Mesenchymal stem cell (in vitro differentiated cells and primary cell): ENCODE measurements at places on chromosomes 1 and 21.

- H3K4me1 ChIP-seq = no peaks in the 10 kb centered on the region
- peak; percentile 97 for DNase-seq
- no peak within 1 kb of the TSS for H3K27ac ChIP-seq
- H3K36me3 ChIP-seq = no peaks in the 10 kb centered on the region
- H3K4me3 ChIP-seq = peak within 1 kb of the TSS; percentile 27
Measured at GRCh38 chr1:161706482-161707347, at the start of gene FCRLA. Gene FCRLA, plus strand, starts transcription at chr1:161707229. Its CDS starts 36 bp downstream, at chr1:161707265.

DNA sequence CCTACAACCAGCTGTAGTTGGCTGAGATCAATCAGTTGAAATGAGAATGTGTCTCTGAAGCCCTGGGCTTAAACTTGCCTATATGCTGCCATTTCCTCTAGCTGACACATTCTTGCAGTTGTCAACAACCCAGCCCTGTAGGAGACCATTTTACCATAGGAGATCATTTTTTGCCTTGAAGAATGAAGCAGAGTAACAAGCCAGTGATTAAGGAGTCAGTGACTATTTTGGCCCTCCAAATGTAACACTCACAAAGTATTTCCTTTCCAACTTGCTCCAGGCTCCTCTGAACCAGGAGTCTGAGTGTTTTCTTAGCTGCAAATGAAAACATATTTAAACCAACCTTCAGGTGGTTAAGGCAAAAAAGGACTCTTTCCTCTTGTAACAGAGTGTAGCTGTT is 183.5 kb downstream of the ZZZ3 start:
- H3K36me3 ChIP-seq = peaks cover 3% of the 10 kb centered on the region
- no peak overlapping the region for H3K27ac ChIP-seq
- no peaks in the 10 kb centered on the region for H3K27me3 ChIP-seq

DNA sequence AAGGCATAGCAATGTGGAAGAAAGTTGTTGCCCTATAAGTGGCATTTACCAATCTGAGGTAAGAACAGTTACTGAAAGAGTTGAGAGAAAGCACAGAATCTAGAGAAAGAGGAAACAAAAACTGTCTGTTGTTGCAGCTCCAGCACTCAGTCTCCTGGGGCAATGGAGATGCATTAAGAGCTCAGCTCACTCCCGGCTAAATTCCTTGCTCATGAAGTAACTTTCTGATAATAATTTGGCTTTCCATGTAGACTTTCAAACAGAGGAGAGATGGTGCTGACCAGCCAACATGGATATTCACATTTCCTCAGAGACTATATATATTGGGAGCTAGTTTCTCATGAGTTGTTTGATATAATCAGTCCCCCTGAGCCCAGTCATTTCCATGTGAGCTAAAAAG is 135.3 kb downstream of the GDAP2 start:
- no peak overlapping the region for H3K4me3 ChIP-seq
- no peak overlapping the region for H3K27ac ChIP-seq
- H3K27me3 ChIP-seq = no peaks in the 10 kb centered on the region
- no peak for DNase-seq
- no peaks in the 10 kb centered on the region for H3K4me1 ChIP-seq

DNA sequence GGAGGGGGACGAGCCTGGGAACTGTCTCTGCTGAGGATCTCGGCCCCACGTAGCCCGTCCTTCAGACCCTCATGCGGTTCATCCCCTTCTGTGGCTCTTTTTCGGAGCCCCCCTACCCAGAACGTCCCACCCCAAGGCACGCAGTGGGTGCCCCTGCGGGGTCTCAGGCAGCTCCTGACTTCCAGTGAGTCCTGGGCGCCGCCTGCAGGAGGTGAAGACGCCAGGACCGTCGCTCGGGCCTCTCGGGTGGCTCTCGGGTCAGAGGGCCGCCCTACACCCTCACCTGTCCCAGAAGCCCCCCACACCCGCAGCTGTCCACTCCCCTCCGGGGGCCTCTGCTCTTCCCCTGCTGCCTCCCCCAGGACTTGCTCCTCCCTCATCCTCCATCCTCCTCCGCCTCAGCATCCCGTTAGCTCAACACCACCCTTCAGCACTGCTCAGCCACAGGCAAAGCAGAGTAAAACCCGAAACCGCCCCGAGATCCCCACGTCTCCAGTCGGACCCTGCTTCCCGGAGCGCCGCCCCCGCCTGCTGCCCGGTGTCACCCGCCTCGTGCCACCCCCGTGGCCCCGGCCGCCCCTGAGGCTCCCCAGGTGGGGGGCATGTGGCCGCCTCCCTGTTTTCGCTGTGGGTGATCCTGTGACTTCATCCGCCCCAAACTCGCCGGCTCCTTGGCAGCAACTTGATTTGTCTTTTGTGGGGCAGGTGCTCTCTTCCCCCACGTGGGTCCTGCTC is 13.3 kb upstream of the POFUT2 start:
- H3K36me3 ChIP-seq = peaks cover 6% of the 10 kb centered on the region
- peaks cover 32% of the 10 kb centered on the region for H3K4me1 ChIP-seq
- no peaks in the 10 kb centered on the region for H3K27me3 ChIP-seq

DNA sequence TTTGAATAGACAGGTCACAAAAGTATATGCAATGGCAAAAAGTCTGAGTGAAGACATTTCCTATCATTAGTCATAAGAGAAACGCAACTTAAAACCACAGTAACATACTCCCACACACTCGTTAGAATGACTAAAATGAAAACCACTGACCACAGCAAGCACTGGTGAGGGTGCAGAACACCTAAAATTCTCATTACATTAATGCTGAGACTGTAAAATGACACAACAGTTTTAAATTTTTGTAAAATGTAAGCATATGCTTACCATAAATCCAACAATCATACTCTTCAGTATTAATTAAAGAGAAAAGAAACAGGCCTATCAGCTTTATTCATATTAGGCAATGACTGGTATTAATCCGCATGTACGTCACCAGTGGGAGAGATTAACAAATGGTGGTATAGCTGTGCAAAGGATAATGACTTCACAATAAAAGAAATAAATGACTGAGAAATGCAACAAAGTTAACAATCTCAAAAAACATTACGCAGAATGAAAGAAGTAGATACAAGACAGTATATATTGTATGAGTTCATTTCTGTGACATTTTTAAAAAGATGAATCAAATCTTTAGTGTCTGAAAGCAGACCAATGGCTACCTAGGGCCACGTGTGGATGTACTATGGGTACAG is 253.5 kb downstream of the AKT3 start:
- peaks cover 4% of the 10 kb centered on the region for H3K4me1 ChIP-seq
- DNase-seq = peak; percentile 85
- H3K27me3 ChIP-seq = no peaks in the 10 kb centered on the region
- H3K4me3 ChIP-seq = no peak overlapping the region
